ENCODE measurements at places on chromosomes 1 and 21.

DNA sequence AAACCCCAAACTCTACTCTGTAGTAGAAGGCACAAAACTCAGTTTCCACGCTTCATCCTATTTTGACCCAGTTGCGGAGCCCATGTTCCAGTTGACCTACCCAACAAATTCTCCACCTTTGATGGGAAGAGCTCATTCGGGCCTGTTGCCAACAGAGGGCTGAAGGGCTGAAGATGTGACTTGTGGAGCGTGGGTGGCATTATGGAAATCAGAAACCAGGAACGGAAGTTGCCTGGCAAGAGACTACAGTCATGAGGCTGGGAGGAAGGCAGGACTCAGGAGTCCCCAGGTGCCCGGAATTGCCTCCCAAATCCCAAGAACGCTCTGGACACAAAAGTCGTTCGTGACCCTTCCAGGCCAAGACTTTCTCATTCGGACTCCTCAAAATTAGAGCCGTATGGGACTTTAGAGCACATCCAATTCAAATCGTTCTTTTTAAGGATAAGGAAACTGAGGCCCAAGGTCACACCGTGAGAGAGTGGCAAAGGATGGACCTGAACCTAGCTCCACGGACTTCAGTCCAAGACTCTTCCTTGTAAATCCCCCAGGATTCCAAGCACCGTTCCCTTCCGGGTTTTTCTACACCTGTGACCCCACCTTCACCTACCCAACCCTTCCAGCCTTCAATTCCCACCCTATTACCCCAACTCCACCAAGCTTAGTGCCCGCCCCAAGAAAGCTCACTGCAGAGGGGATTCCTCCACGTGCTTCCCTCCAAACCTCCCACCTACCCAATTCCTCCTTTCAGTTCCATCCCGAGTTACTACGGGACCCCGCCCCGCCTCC is 739 bp downstream of the SMG5 start:
- DNase-seq, result no peak

GRCh38 chr1:247448107-247448791 is 9.7 kb downstream of the OR2B11 start:
- peak; percentile 36 for DNase-seq

DNA sequence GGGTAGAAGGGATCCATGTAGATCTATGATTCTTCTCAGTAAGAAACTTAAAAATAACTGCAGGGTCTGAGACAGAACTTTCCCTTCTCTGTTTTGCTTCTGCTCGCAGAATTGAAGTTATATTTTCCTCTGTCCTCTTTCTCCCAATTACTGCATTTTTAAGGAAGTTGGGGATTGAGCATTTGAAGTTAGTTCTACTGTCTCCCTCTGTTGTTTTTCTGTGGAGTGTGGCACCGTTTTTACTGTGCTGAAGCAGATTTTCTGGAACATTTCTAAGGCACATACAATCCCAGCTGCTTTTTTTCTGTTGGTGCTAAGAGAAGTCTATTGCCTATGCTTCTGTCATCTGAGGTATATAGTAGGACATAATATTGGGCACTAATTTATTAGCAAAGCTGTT is 43.3 kb downstream of the RASAL2 start:
- no peak for DNase-seq

DNA sequence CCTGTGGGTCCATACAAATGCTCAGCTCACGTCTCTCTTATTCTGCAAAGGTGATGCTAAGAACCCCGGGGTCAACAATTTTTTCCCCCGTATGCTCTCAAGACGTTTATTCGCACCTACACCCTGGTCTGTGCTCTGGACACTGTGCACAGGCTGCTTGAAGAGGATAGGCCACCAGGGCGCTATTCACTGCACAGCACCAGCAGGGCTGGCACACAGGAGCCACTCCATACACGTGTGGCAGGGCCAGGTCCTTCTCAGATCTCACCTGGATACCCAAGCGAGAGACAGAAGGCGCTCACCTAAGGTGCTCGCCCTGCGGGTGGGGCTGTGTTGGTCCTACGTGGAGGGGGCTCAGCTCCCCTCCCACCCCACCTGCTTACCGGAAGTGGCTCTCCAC is 16.7 kb downstream of the TMEM63A start:
- DNase-seq, result no peak

DNA sequence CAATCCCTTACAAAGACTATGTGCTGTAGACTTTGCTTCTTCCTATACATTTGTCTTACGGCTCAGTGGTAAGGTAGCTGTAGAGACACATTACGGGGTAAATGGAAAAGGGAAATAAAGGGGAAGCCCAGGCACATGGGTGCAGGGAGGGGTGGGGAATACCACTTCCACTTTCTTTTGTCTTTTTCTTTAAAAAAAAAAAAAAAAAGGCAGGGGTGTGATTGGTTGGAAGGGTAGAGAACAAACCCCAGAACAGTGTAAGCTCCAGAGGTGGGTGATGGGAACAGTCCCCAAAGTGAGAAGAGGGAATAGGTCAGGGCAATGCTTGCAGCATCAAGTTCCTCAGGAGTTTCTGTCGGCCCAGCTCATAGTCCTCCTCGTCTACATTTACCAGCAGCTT is 3.9 kb downstream of the NIT1 start:
- DNase-seq, result no peak
